ENCODE measurements at places on chromosomes 16 and 17.

DNA sequence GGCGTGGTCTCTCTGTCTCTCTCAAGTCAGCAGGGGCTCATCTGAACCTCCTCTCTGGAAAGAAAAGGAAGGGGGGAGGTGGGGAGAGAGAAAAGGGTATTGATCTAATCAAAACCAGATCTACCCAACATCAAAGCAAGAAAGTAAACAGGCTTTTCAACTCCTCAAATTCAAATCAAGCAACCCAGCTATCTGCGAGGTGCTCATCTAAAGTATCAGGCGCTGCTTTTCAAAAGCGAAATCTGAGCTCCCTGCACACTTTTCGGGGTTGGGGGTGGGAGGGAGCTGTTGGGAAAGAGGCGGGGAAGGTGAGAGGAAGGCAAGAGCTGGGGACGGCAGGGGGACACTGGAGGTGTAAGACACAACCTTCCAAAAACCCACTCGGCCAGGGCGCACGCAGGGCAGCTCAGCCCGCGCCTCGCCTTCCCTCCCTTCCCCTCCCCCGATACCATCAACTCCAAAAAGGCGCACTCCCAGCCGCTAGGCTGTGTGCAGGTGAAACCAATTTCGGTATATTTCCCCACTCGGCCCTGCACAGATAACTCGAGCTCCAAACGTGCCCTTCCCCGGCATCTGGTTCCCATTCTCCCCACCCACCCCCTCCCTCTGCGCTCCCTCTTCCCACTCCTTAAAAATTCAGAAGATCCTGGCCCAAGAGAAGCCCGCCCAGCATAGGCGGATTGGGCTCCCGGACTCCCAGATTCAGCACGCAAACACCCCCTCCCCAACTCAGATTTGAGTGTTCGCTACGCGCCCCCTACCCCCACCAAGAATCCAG, 2.6 kb downstream of the AXIN2 start:
- DNase-seq, result peak; percentile 10

- no peak for DNase-seq
These were observed 266.7 kb downstream of the SOX9 start for GRCh38 chr17:72387487-72387886.

DNA sequence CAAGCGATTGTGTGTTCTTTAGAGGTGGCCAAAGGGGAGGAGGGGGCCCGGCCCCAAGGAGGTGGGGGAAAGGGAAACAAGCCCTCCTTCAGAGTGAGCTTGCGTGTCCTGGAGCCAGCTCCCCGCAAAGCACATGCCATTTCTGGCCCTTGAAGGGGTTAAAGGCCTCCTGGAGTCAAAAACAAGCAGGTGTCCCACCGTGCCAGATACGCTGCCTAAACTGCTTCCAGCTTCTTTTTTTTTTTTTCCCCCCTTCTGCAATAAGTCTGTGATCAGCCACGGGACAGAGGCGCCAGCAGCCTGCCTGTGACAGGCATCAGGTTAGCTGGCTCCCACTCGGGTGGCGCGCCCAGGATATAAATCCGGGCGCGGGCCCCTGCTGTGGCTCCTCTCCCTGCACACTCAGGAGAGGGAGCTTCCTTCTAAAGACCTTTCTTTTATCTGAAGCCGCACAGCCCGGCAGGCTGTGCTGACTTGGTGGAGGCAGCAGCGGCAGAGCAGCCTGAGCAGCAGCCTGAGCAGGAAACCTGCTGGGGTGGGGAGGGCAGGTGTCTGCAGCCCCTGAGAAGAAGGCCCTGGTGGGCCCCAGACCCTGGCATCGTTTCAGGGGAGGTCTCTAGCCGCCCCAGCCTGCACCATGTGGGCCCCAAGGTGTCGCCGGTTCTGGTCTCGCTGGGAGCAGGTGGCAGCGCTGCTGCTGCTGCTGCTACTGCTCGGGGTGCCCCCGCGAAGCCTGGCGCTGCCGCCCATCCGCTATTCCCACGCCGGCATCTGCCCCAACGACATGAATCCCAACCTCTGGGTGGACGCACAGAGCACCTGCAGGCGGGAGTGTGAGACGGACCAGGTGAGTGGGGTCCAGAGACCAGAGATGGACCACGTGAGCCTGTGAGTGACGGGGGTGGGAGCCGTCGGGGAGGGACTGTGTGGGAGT, at the start of gene WFIKKN2:
Gene WFIKKN2, plus strand, starts transcription at position 286 of the 934 bp plus-strand sequence. Its CDS starts 352 bp downstream, at position 638.
- no peak for DNase-seq

- no peak for DNase-seq
These were observed 16.4 kb downstream of the CDH13 start for GRCh38 chr16:82643136-82643535.

GRCh38 chr17:65039336-65039988, 17.1 kb downstream of the GNA13 start:
- no peak for DNase-seq

DNA sequence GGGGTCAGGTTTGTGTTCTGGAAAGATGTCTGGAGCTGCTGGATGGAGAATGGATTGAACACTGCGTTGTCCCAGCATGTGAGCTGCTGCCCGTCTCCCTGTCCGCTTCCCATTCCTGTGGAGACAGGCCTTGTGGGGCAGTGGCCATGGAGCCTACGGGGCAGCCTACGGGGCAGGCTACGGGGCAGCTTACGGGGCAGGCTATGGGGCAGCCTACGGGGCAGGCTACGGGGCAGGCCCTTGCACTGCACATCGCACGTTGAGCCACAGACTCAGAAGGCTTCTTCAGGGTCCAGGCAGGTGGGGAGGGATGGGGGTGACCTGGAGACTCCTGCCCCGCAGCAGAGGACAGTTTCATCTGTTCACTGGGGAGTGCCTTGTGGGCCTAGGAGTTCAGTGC, 9.7 kb upstream of the DBNDD1 start:
- DNase-seq, result no peak

GRCh38 chr17:78618264-78619066, 41.3 kb upstream of the DNAH17 start:
- DNase-seq, result no peak

DNA sequence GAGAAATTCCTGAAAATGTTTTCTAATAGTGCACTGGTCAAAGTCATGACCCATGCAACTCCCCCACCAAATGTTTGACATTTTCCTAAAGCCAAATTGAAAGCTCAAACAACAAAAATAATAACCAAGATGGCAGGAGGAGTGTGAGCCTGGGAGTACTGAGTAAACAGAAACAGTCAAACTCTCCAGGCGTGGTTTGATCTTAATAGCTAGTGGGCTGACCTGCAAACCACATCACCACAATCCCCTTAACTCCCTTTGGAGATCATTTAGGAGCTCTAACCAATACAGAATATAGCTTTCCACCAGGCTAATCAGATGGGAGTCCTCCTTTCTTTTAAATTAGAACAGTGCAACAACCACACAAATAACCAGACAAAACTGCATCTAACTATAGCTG, 19.2 kb upstream of the MEIOC start:
- no peak for DNase-seq

GRCh38 chr17:44022246-44022645, 7.5 kb upstream of the TMEM101 start:
- DNase-seq, result no peak

DNA sequence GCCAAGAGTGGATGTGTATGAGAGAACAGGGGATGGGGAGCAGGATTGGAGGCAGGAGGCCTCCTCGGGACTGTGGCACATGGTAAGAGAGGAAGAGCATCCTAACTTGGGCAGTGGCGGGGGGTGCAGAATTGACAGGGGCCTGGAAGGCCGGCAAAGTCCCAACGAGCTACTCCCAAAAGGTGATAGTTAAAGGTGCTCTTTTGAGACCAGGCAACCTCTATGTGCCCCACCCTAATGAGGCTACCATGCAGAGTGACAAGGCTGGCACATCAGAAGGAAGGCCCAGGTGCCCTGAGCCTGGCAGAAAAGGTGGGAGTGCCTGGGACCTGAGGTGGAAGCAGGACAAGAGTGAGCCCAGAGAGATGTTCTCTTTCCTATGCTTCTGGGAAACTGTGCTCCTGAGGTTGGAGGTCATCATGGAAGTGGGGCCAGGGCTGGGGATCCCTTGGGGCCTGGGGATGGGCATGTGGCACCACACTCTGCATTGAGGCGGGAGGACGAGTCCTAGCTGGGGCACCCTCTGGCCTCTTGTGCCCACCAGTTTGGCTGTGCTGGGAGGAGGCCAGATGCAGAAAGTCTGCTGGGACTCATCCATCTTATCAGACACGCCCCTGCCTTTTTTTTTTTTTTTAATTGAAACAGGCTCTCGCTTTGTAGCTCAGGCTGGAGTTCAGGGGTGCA, 5.9 kb downstream of the RAB11FIP4 start:
- no peak for DNase-seq

GRCh38 chr16:7317982-7318381, 14.7 kb upstream of the RBFOX1 start:
- no peak for DNase-seq

- DNase-seq, result no peak
These were observed 71.4 kb downstream of the ZFHX3 start for GRCh38 chr16:72976438-72977064.

DNA sequence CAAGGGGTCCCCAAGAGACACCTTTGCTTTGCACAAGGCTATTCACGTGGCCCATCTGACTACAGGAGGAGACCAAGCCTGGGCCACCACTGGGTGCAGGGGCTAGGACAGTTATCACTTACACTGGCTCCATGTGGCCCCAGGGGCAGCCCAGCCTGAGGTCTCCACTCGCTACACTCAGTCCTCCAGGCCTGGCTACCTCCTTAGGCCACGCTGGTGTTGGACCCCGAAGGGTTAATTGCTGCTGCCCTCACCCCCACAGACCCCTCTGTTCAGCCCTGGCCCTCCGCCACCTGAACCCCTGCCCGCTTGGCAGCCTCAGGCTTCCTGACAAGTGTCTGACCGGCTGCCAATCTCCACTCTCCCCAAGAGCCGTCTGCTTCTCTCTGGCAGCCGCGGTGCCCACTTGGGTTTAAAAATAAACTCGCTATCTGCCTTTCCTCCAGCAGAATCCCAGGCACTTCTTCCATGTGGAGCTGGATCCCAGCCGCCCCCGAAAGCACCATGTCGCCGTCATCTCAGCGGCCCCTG, 27.8 kb downstream of the ADAM11 start:
- DNase-seq, result no peak

DNA sequence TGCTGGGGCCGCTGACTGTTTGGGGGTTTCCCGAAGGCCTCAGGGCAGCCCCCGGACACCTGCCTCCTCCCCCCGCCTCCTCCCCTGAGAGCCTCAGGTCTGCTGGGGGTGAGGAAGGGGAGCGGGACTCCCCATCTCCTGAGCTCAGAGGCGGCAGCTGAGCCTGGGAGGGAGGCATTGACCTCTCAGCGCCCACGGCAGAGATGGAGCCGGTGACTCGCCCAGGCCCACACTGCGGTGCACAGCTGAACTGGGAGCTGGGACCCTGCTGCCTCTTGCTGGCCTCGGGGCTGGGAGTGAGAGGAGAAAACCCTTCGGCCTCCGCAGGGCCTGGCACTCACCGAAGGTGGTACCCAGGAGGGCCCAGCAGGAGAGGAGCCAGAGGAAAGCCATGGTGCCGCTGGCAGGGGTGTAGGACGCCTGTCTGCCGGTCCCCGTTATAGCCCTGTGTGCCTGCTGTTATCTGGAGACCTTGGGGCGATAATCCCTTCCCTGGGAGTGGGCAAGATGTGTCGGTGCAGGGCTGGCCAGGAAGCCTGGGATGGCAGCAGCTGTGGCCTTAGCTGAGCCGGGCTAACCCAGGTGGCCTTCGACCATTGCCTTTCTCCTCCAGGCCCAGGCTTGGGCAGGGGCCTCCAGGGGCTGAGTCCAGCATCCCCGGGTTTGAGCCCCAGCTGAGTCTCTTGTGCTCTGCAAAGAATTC, at the start of gene CTRB2:
Gene CTRB2, minus strand, starts transcription at position 413 of the 703 bp plus-strand sequence. Its CDS starts 20 bp downstream, at position 393.
- DNase-seq, result no peak

DNA sequence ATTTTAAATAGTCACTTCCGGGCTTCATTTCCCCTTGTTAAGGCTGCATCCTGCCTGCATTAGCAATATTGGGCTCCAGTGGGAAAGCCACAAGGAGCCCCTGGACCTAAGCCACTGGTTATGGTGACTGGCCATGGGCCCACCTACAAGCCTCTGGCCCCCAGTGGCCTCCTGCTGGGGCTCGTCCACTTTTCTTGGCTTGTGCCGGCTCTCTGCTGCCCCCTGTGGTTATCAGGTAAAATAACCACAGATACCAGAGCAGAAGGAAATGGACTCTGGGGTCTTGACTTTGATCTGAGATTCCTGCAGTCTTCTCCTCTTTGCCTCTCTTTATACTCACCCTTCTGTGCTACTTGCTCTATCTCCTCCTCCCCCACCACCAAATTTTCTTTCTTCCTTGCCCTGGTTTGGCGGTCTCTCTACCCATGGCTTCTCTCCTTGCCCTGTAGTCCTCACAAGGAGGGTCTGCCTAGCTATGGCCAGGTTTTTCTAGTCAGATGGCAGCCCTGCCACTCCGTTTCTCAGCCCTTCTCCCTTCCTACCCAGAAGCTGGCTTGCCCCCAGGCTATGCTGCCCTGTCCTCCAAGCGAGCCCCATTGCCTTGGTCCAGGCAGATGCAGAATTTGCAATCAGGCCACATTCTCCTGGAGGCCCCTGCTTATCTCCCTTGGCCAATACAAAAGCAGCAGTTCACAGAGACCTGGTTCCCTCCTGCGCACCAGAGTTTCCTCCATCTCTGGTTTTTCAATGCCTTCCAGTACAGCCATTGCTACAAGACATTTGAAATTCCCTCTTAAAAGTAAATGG, 82.9 kb upstream of the RCVRN start:
- no peak for DNase-seq

- no peak for DNase-seq
These were observed 178.1 kb downstream of the CNTNAP4 start for GRCh38 chr16:76455257-76455656.

GRCh38 chr17:40610359-40610758, 37.3 kb downstream of the SMARCE1 start:
- DNase-seq, result no peak

GRCh38 chr17:76679239-76679638, 31.5 kb downstream of the MXRA7 start:
- DNase-seq, result no peak

DNA sequence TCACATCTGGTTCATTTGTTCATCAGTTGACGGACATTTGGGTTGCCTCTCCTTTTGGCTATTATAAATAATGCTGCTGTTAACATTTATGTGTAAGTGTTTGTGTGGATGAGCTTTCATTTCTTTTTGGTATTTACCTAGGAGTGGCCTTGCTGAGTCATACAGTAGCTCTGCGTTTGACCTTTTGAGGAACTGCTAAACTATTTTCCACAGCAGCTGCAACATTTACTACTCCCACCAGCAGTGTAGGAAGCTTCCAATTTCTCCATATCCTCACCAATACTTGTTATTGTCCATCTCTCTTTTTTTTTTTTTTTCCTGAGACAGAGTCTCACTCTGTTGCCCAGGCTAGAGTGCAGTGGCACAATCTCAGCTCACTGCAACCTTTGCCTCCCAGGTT, 20.7 kb upstream of the PLCG2 start:
- no peak for DNase-seq

All from stimulated activated naive CD4-positive, alpha-beta T cell (primary cell).